ENCODE measurements at places on chromosomes 16 and 17.

GRCh38 chr17:38508954-38509771, 80.9 kb downstream of the ARHGAP23 start:
- peak; percentile 90 for DNase-seq

DNA sequence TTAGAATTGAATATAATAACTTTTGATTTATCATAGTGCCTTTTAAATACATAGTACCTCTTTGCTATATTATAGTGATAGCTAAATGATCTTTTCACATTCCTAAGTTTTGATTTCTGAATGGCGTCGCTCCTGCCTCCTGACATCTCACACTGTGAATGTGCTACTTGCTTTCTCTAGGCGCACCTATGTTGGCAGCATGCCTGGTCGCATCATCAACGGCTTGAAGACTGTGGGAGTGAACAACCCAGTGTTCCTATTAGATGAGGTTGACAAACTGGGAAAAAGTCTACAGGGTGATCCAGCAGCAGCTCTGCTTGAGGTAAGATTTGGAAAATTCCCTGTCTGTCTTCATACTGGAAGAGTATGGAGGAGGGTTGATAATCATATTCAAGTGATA, 29.8 kb upstream of the ABCC11 start:
- no peak for DNase-seq

- DNase-seq: no peak
Observed at GRCh38 chr17:27701963-27702362, 71.0 kb downstream of the LGALS9 start.

GRCh38 chr17:3815925-3816324, 14.9 kb upstream of the ITGAE start:
- DNase-seq: no peak

DNA sequence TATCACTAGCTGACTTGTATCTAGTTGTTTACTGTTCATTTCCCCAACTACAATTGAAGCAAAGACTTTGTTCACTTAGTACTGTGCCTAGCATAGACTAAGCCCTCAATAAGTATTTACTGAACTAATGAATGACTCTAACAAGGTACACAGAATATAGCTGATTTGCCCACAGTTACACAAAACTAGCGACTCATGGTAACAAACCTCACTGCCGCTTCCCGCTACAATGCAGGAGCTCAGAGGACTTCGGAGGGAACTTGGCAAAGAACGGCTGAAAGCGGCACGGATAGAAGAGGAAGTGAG, 524 bp downstream of the EFTUD2 start:
- DNase-seq: no peak

GRCh38 chr16:68884401-68884800, 41.1 kb downstream of the TANGO6 start:
- no peak for DNase-seq

- DNase-seq: no peak
Observed at GRCh38 chr17:44417553-44417952, 28.1 kb upstream of the ITGA2B start.

DNA sequence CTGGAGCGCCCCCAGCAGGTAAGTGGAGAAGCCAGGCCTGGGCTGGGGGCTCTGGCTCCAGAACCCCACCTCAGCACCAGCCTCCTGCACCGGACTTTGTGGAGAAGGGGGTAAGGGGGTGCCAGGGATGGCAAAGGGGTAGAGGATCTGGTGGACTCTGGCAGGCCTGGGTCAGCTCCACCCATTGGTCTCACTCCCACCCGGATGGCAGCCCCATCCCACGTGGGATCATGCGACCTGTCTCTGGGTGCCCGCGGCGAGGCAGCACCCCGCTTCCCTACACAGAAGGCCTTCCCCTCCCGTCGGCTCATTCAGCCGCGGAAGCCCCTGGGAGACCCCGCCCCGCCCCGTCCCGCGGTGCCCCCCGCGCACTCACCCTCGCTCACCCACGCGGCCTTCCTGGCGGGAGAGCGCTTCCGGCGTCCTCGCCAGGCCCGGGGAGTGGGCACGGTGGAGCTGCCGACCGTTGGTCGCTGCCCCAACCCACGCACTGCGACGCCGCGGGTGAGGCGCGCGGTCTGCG, 498 bp upstream of the PLEKHG4 start:
- no peak for DNase-seq

DNA sequence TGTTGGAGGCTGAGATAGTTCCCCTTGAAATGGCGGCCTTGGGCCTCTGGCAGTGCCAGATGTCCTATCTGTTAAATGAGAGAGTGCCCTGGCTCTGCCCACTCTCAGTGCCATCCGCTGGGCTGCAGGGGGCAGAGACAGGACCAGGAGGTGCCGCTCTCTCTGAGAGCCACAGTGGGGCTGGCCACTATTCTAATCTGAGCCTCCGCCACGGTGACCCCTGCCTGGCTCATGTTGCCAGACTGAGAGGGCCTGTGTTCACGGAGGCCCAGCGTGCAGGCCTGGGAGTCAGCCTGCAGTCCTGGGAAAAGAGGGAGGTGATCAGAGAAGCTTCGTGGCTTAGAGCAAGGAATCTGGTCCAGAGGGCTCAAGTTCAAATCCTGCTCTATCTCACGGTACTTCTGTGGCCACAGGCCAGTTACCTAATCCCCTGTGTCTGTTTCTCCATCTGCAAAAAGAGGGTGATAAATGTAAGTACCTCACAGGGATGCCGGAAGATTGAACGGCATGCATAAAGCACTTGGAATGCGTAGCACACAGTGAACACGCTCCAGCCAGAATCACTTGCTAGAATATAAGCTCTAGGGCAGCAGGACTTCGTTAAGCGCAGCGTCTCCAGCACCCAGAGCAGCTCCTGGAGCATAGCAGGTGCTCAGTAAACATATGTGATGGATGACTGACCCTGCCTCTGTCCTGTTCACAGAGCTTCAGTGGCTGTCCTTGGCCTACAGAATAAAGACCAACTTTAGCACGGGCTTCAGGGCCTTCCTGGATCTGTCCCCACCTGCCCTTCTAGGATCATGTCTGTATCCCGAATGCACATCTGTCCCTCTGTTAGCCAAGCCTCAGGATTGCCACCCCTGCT, 6.3 kb downstream of the ATP2A3 start:
- DNase-seq: no peak

DNA sequence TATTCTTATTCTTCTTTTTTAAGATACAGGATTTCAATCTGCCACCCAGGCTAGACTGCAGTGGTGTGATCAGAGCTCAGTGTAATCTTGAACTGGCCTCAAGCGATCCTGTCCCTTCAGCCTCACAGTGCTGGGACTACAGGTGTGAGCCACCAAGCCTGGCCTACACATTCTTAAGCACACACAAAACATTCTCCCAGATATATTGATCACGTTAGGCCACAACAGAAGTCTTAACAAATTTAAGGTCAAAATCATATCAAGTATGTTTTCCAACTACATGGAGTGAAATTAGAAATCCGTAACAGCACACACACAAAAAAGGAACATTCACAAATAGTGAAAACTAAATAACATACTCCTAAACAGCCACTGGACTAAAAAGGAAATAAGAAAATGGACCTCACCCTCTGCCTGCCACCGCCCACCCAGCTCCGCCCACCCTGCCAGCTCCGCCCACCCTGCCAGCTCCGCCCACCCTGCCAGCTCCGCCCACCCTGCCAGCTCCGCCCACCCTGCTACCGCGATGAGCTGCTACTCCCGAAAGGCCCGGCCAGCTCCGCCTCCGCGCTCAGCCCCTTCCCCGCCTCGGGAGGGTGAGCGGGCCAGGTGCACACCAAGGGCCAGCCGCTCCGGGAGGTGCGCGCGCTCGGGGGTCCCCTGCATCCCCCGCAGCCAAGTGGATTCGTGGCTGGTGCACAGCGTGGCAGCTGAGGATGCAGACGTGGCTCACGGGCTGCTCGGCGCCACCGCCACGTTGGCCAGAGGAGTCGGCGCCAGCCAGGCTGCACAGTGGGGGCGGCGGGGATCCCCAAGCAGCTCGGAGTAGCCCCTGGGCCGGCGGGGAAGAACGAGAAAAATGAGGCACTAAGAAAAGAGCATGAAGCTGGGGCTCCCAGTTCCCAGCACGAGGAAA, 41.2 kb downstream of the C16orf87 start:
- peak; percentile 9 for DNase-seq

DNA sequence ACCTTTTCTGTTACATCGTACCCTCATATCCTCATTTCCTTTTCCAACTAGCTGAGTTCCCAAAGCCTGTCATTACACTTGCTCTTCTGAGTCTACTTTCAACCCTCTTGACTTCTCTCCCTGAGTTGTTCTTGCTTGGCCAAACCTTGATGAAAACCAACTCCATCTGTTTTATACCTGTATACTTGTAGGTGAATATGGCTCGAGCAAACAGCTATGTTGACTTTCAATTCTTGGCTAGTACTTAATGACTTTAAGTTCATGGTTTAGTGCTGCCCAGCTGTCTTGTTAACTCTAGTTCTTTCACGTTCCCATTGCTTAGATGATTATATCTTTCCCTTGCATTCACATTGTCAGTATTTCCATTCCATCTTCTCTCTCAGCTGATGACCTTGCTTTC, 14.8 kb downstream of the TANC2 start:
- DNase-seq: no peak

DNA sequence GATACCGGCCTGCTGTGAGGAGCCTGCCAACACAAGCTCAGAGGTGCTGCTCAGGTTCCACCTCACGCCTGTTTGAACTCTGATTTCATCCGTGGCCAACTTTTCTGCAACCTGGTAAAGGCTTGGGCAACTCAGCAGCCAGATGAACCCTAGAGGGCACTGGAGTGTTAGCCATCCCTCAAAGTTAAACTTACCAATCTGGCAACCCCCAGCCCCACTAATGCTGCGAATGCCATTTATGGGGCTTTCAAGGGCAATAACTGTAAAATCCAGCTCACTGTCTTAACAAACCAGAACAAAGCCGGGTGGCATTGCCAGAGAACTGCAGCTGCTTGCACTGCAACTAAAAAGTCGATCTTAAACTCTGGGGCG, 105.5 kb downstream of the AXIN2 start:
- no peak for DNase-seq

- DNase-seq: no peak
Observed at GRCh38 chr16:12255473-12255872, 278.9 kb downstream of the SNX29 start.

DNA sequence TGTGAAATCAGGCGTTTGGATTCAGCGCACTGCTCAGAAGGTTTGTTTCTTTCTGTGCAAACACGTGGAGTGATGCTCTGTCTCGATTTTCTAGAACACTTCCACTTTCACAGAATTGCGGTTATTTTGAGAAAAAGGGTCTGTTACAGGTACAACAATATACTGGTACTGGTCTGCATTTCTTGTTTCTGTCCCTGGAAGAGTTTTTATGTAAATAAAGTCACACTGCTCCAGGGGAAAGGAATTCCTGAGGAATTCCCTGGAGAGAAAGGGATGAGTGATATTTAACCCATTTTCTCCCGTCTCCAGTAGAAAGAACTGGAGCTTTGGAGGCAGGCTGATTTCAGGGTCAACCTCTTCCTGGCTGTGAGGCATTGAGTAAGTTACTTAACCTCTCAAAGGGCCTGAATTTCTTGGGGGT, 16.2 kb upstream of the RMI2 start:
- no peak for DNase-seq

DNA sequence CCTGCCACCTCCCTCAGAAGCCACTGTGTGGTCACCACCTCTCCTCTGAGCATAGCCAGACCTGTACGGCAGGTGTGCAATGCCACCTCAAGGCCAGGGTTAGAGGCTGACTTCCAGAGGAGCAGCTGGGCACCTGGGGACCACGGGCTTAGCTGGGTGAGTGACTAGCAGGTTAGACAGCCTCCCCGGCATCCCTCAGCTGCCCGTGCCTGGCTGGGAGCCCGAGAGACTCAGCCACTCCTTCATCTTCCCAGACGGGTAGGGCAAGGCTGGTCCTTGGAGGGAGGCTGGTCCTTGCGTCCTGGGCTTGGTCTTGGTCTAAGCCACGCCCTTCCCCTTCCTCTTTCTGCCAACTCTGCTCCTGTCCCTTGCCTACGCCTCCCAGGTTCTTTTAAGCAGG, 7.8 kb downstream of the CRHR1 start:
- DNase-seq: no peak

GRCh38 chr16:50999181-50999580, 151.9 kb downstream of the SALL1 start:
- no peak for DNase-seq

DNA sequence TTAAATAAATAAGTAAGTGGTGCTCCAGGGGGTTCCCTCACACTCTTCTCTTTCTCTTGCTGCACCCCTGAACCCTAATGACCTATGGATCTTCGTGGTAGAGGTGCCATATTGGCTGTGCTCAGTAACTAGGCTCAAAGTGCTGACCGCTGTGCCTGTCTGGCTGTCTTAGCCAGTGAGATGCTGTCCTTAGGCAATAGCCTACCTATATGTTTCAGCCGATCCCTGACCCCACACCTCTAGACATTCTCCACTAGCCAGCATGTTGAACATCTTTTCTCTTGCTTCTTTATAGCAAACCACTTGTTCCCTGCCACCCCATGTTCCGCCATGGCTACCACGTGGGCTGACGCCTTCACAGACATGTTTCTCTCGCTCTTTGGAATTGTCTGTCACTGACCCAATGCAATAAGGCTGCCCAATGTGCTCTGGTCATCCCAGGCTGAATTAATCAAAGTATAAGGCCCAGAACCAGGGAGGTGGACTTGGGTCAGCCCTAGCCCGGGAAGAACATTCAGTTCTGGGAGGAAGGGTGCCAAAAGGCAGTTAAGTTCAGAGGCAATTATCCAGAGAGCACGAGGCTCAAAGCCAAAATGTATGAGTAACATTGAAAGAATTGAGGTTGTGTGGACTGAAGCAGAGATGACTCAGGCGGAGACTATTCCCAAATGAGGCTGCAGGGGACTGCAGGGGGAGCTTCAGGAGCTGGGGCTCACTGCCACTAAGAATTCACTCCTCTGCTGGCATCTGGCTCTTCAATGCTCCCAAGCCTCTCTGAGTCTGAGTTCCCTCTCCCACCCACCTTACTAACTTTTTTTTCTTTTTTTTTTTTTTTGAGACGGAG, 28.7 kb upstream of the TNRC6A start:
- peak; percentile 93 for DNase-seq

DNA sequence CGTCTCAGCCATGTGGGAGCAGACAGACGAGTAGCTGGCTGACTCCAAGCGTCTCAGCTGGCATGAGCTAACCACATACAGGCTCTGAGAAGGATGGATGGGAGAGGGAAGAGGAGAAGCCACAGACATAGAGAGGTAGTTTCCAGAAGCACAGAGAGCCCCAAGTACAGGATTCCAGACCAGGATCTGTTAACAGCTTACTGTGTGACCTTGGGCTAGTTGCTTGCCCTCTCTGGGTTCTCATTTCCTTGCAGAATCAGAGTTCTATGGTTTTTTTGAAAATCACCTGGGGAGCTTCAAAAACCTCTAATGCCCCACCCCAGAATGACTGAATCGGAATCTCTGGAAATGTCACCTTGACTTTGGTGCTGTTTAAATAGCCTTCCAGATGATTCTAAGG, 60.2 kb downstream of the ABCC6 start:
- DNase-seq: no peak

DNA sequence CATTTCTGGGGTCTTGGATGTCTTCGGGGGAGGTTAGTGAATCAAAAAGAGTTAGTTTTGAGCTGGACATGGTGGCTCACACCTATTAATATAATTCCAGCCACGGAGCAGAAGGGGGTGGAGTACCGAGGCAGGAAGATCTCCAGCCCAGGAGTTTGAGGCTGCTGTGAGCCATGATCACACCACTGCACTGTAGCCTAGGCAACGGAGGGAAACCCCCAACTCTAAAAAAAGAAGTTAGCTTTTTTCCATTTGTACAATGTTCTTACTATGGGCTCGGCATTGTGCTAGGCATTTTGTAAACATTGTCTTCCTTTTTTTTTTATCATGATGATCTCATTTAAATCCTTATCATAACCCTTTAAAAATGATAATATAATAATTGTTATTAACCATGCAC, 8.3 kb upstream of the SNF8 start:
- DNase-seq: no peak

GRCh38 chr16:615122-615521, 15.7 kb upstream of the WFIKKN1 start:
- no peak for DNase-seq

All from amniotic stem cell (primary cell).